ENCODE measurements at places on chromosomes 6 and 20. TPM values are rescaled to one million over a fixed set of nuclear protein-coding genes. Genes with fewer than 3 reads are reported as not detected.

EYS gene
- total RNA-seq: not detected

GRCh38 chr20:12090920-12091319 lies 173.2 kb downstream of the BTBD3 start:
- no peak for DNase-seq

- no peak for DNase-seq
Measured at GRCh38 chr20:43183536-43184070, 6.1 kb downstream of the PTPRT start.

DNA sequence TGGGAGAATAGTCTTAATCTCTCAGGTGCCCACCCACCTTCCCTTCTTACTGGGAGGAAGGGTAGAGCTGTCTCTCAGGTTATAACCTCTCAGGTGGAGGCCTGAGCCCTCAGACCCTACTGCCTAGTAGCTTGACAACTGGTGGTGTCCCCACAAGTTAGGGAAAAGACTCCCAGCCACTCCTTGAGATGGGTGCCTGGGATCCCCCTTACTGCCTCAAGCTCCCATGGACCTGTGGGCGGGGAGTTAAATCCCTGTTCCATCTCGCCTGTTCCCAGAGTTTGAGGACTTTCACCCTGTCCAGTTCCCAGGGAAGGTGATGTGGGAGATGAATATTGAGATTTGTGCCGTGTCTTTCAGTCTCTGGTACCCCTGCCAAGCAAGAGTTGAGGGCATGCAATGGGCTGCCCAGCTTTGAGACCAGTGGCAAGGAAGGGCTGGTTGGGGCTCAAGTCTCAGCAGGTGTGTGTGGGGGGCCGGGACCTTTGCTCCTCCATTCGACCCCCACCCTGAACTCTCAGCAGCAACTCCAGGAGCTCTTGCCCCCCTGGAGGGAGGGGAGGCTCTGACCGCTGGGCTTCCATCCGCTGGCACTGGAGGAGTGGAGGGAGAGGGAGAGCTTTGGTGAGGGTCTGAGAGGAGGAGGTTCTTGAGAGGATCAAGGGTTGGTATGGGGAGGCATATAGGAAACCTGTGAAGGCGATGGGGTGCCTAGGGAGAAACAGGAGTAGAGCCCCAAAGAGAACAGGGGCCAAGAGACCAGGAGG lies 1.1 kb upstream of the PBX2 start:
- no peak for DNase-seq

DNA sequence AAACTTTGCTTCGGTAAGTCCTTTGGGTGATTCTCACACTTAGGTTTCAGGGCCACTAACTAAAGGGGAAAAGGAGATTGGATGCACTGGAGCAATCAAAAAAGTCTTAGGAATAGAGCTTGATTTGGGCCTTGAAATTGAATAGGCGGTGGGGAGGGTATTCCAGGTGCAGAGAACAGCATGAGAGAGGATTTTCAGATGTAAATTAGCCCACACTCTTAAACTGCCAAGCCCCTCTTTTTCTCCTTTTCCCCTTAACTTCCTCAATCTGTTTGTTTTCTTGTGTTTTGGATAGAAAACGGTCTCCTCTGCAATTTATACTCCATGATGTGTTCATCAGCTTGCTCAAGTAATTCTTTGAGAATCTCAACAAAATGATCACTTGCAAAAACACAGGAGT lies 62.1 kb upstream of the RIPOR2 start:
- DNase-seq: no peak

MMS22L gene
- 10.5 TPM for total RNA-seq

DNA sequence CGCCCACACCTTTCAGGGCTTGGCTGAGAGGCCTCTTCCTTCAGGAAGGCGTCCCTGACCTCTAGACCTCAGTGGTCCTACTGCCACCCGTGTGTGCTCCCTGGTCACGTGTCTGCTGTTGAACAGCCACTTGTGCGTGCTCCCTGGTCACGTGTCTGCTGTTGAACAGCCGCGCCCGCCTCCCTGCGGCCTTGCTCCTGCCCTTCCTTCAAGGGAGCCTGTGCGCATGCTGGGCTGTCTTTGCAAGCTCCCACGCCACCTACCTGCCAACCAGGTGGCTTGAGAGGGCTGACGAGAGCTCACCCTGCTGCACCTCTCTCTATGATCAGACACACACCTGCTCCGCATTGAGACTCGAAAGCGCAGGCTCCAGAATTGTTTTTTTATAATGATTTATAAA lies 179.3 kb downstream of the BMP7 start:
- peak; percentile 80 for DNase-seq

TAP1 gene
- total RNA-seq: 11.0 TPM

- DNase-seq: peak; percentile 32
Measured at GRCh38 chr6:89970609-89971337, 76.5 kb downstream of the GJA10 start.

- DNase-seq: no peak
Measured at GRCh38 chr6:136723780-136724179, 68.5 kb downstream of the MAP3K5 start.

TRIM31 gene
- total RNA-seq: not detected

DNA sequence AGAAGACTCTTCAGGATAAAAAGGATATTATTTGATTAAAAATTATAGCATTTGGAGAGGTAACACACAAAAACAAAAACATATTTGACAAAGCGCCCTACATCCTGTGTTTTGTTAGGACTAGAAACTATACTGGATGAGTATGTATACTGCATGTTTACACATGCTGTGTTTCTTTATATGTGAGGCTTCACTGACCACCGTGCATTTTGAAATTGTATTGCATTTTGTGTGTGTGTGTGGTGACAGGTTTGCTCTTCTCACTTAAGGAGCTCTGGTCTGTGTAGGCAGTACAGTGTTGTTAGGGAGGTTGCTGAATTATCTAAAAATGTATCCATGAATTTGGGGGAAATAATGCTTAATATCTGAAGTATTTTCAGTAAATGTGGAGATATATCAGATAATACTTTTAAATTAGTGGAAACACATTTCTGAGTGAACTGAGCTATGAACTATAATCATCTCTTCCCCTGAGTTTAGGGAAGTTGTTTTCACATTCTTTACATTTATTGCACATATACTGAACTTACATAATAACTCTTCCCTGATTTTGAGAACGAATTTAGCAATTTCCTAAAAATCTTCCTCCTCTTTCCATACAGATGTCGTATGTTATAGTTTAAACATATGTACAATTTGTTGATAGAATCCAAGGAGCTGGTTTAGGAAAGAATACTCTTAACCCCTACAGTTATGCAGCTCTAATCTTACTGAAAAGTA lies 43.3 kb downstream of the TMEM170B start:
- no peak for DNase-seq

DNA sequence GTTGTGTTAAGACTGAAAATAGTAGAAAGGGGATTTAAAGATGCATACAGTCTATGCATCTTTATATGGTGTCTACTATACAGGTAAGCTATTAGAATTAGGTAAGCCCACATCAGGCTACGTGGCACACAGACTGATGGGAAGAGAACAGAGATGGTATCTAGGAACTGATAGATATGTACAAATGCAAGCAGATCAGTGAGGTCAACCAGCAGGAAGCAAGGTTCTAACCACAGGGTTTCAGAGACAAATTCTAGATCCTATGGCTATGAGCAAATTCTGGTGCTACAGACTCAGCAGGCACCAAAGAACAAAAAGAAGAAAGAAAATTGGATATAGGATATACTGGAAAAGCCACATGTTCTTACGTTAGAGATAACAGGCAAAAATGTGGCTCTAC lies 110.6 kb downstream of the TRDN start:
- DNase-seq: no peak

IER3 gene
- 9.3 TPM for total RNA-seq

Data from thyroid gland (tissue), 4 donors.